AG10803 (cell line): ENCODE measurements at places on chromosomes 11 and 22.

- peak; percentile 83 for DNase-seq
Measured at GRCh38 chr22:44289414-44290171, 23.2 kb downstream of the SHISAL1 start.

- DNase-seq, result no peak
Measured at GRCh38 chr11:126963115-126963514, 37.5 kb downstream of the KIRREL3 start.

DNA sequence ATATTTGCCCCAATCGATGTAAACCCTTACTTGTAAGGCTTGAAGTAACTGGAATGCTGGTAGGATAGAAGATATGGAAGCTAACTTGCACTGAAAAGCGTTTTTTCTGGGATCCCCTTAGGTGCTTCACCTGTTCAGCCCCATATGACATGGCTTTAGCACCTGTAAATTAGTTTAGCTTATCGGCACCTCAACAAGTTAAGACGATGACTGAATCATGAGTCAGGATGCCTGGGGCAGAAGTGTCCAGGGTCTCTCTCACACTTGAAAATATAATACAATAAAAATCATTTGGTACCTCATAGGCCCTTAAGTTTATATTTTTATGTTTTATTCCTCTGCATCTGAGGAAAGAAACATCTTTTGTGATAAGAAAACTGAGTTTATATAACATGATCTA, 409.2 kb upstream of the LRRC4C start:
- DNase-seq, result no peak

GRCh38 chr11:104820431-104820830, 77.8 kb downstream of the CASP12 start:
- DNase-seq, result no peak

DNA sequence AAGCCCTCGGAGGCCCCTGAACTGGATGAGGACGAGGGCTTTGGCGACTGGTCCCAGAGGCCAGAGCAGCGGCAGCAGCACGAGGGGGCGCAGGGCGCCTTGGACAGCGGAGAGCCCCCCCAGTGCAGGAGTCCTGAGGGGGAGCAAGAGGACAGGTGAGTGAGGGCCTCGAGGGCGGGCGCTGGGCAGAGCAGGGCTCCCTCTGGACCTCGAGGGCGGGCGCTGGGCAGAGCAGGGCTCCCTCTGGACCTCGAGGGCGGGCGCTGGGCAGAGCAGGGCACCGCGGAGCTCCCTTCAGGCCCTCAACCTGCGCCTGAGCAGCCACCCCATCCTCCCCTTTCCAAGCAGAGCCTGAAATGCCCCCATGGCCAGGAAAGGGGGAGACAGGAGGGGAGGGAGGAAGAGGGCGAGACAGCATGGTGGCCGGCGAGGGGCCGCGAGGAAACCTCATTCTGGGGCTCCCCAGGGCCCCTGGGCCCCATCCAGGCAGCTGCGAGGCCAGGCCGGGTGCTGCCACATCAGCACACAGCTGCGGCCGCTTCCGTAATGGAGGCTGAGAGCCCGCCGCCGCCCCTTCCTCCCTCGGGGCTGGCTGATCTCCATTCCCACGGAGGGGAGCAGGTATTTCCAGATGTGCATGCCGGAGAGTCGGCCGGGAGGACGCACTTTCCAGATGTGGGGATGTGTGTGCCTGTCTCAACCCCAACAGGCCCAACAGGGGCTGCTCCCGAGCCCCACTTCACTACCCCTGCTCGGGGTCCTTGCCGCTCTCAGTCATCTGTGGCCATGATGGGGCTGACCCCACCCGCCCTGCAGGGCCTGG, 10.0 kb downstream of the PRR33 start:
- DNase-seq, result no peak

- DNase-seq, result peak; percentile 82
Measured at GRCh38 chr11:102139081-102139498, 28.8 kb downstream of the YAP1 start.

DNA sequence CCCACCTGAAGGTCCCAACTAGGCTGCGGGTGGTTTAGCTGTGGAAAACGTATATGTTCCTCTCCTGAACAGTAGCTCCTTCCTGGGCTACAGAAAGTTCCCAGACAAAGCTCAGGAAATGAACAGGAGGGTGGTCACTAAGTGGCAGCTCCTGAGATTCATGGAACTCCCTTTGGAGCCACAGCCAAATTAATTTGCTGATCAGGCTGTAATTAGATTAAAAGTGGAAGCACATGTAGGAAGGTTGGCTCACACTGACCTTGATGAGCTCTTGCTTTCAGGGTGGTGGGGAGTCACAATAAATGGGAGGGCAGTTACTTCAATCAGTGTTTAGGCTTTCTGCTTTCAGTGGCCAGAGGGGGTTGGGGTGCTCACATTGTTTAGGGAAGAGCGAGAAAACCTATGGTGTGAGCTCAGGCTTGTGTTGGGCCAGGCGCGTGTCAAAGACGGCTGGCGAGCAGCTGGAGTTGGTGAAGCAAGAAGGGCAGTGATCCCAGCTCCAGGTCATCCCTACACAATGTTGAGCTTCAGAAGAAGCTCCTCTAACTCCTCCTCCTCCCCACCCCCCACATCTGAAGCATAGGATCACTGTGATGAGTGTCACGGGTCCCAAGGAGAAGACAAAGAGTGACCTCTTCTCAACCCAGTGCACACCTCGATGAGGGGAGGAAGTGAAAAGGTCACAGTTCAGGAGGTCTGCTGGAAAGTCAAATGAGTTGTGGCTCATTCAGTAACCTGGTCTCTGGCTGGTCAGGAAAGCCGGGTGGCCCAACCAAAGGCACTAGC, 42.5 kb downstream of the CLPB start:
- peak; percentile 19 for DNase-seq
